NB4 (cell line): ENCODE measurements at places on chromosomes 3 and 15.
A peak's percentile ranks its signal among the peaks of the same experiment; 100 is the strongest.

DNA sequence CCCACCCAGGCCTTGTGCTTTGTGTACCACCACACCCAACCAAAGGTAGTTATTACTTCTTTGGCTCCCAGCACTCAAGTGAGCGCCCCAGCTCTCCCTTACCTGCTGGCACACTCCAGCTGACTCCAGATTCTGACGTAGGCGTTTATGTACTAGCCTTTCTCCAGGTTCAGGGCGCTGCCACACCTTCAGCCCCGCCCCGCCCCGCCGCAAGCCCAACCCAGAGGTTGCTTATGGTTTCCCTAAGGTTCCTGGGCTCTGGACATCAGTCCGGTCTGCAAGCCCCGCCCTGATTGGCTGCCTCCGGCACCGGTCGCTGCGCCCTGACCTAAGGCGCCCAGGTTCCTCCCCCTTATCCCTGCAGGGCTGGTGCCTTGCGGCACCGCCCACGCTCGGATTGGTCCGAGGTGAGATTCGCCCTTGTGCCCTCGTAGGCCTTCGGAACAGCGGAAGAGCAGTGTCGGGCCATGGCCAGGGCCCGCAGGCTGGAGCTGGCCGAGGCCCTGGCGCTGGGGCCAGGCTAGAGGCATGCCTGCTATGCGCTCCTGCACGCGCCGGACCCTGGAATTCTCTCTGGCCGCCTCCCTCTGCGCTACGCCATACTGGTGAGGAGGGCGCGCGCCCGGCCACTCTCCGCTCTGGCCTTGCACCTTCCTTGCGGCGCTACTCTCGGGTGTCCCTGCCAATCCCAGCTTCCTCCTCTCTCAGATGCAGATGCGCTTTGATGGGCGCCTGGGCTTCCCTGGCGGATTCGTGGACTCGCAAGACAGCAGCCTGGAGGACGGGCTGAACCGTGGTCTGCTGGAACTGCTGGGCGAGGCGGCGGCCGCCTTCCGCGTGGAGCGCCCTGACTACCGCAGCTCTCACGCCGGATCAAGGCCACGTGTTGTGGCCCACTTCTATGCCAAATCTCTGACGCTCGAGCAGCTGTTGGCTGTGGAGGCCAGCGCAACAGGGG lies 19.8 kb upstream of the NUDT16 start:
- no peak for DNase-seq

DNA sequence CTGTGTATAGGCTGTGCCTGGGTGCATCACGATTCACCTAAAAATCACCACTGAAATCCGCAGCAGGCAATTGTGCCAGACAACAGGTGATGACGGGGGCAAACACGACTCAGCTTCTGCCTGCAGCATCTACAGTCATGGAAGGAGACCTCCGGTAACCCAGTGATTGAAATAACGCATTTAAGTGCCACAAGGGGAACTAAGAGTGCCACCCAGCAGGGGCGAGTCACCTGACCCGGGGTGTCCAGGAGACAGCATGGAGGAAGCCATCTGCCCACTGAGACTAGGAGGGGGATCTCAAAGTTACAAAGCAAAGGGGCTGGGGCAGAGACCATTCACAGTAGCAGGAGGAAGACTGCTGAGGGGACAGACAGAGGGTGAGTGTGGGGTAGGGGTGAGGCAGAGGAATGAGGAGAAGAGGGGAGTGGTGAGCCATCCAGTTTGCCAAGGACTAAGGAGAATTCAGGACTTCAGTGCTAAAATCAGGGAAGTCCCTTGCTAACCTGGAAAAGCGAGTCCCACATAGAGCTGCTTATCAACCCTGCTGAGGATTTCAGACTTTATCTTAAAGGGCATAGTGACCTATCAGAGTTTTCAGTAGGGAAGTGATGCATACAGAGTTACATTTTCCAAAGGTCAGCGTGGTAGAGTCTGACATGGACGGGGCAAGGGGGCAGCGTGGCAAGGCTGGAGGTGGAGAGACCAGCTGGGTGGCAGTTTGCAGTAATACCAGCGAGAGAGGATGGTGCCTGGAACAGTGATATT lies 256.7 kb upstream of the HES1 start:
- peak; percentile 34 for DNase-seq

DNA sequence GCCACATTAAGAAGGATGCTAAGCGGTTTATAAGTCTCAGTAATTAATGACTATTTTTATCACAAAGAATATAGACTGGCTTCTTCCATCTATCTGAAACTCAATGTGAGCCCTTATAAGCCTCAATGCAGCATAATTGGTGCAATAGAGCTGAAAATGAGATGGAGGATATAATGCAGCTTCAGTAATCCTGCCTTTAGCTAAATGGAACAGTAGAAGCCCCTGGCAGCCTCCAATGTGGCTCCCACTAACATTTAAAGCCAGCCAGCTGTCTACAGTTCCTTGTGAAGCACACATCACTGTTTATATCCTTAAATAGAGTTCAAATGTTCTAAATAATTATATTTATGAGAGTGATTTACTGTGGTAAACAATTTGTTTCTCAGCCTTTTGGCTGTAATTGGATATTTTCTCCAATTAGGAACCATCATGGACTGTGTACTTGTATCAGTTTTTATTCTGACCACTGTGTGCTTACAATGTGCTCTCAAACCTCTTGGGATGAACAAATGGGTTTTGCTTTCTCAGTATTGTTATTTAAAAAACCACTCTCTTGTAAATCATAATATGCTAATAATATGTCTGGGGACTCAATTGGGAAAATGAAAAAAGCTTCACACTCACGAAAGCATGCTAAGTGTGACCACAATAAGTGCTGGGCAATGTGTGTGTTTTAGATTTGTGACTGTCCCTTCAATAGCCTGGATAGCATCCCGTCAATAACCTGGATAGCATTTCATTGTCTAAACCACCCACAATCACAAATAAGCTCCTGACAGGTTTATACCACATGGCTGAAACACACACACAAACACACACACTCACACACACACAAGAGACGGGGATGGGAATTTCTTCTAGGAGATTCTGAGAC lies 366.6 kb downstream of the GBE1 start:
- no peak for DNase-seq

GRCh38 chr3:66312039-66312438 lies 91.2 kb downstream of the SLC25A26 start:
- DNase-seq, result no peak

- DNase-seq, result no peak
Observed at GRCh38 chr3:114176487-114176886, 2.4 kb downstream of the DRD3 start.

GRCh38 chr15:88465633-88466224 lies 1.5 kb downstream of the MRPL46 start:
- peak; percentile 81 for DNase-seq

DNA sequence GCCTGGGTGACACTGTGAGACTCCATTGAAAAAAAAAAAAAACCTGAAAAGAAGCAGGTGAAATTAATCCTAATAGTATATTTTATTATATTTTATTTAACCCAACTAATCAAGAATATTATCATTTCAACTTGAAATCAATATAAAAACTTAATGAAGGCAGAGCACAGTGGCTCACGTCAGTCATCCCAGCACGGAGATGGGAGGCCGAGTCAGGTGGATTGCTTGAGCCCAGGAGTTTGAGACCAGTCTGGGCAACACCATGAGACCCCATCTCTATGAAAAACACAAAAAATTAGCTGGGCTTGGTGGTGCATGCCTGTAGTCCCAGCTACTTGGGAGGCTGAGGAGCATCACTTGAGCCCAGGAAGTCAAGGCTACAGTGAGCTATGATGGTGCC lies 33.3 kb upstream of the SLC41A3 start:
- DNase-seq, result no peak

GRCh38 chr3:13277196-13277813 lies 142.8 kb downstream of the NUP210 start:
- DNase-seq, result no peak

DNA sequence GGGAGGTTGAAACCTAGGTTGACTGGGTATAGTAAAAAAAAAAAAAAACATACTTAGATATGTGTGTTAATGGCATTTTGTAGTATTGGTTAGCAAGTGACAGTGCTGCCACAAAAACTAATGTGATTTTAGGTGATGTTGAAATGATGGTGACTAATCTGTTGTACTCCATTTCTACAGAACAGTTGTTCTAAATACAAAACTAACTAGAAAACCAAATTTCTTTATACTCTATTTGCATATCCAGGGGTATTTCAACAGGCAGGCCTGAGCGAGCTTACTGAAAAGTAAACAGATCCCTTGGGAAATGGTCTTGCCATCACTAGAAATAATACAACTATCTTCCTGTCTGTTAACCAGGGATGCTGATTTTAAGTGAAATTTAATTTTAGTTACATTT lies 20.5 kb downstream of the TSC22D2 start:
- peak; percentile 7 for DNase-seq

DNA sequence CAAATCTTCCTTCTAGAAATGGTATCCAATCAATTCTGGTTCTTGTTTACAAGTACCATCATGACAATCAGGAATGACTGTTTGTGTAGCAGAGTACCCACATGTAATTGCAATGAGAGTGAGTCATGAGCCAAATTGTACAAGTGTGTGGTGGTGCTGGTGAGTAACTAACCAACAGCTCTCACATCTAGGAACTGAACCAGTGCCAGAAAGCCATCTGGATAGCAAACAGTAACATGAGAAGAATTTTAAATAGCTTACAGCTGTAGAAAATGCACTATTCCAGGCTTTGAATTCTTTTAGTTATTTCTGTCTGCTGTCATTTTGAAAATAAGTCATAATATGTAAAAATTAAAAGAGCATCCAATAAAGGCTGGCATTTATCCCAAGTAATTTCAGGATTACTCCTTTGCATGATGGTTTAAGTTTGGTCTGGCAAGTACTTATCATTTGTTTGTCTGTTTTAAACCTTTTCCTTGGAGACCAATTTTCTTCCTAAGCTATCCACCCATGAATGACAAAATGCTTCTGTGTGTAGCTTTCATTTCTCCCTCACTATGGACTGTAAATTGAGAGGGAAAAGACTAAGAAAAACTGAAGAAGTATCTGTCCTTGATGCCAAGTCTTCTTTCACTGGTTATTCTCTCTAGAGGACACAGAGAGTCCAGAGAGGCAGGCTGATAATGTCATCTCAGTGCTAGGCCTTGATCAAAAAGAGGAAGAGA lies 60.0 kb downstream of the PIK3CB start:
- peak; percentile 73 for DNase-seq

DNA sequence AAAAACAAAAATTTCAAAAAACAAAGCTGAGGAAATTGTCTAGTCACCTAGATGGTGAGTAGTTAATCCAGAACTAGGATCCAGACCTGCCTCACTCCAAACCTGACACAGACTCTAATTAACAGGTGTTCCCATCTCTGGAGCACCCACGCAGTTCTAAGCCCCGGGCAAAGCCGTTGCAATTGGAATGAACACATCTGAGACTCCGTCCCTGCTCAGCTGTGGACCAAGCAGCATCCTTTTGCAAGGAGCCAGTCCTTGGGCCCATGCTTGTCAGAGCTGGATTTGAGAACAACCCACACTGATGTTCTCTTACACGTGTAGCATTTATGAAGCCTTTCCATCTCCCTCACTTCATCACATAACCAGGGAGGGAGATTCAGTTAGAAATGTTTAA lies 54.8 kb downstream of the LMCD1 start:
- DNase-seq, result no peak

GRCh38 chr3:47491777-47492176 lies 16.0 kb upstream of the SCAP start:
- DNase-seq, result no peak

- DNase-seq, result no peak
Observed at GRCh38 chr3:184333190-184333589, 4.2 kb upstream of the FAM131A start.

- no peak for DNase-seq
Observed at GRCh38 chr3:116350119-116350733, 95.1 kb downstream of the LSAMP start.

DNA sequence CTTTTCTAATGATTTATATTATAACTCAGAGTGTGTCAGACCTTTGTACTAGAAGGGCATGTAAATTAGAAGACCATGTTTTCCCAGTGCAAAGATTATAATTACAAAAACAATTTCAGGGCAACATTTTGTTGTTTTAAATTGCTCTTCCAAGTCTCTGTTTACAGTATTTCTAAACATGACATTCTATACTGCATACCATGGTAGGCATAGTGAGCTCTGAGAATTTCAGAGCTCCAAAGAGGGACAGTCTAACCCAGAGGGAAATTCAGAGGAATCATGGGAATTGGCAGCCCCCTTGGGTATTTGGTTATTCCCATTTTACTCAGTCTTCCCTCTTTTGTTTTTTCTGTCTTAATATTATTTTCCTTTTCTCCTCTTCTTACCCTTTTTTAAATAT lies 361.5 kb upstream of the SEMA6D start:
- no peak for DNase-seq

DNA sequence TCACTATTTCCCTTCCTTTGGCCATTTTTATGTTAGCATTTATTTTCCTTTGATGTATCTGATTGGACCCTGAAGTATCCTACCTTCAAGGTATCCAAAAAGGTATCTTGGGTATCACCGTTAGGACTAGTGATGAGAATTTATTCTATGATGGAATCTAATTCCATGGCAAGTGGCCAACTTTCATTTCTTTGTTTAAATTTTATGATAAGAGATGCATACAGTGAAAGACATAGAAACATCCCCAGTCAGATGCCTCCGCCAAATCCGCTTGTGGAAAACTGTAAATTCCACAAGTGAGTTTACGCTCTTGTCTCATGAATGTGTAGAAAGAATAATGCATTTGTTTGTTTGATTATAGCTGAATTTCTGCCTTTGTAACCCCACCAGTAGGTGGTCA lies 153.7 kb upstream of the NR2F2 start:
- DNase-seq, result no peak

GRCh38 chr3:172516318-172517214 lies 6.7 kb downstream of the TNFSF10 start:
- DNase-seq, result no peak

- DNase-seq, result no peak
Observed at GRCh38 chr15:52329150-52329549, 33.5 kb upstream of the MYO5C start.
